ENCODE measurements at places on chromosomes 5 and 9. TPM values are rescaled to one million over a fixed set of nuclear protein-coding genes. Genes with fewer than 3 reads are reported as not detected.

DNA sequence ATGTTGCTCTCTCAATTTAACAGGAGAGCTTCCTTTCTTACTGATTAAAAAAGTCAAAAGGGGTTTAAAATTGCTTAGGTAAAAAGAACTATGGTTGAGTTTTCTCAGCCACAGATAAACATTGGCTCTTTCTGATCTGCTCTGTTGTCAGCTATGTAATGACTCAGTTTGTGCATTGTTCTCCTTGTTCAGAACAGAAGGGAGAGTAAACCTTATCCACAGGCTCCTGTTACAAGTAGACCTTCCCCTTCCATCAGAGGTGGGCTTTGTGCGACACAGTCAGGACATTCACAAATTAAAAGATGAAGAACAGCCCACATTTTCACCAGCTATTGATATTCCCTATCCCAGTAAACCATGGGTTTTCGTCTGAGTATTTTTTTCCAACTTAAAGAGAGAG is 236.3 kb upstream of the SEMA6A start:
- no peak for DNase-seq

The SMC2 gene
- total RNA-seq = 28.5 TPM

DNA sequence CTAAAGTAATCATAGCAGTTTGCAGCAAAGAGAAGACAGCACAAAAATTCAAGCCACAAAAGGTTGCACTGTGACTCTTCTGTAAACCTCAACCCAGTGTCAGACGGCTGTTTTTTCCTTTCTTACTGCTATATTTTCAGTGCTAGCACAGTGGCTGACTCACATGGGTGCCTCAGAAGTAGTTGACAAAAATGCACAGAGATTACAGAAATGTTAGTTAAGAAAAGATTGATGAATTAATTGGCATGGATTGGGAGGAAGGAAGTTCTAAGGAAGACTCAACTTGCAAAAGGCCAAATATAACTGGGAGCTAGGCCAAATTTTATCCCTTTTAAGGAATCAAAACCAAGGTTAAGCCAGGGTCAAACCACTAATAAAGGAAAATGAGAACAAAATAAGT is 43.7 kb upstream of the ITGA1 start:
- DNase-seq = no peak

DNA sequence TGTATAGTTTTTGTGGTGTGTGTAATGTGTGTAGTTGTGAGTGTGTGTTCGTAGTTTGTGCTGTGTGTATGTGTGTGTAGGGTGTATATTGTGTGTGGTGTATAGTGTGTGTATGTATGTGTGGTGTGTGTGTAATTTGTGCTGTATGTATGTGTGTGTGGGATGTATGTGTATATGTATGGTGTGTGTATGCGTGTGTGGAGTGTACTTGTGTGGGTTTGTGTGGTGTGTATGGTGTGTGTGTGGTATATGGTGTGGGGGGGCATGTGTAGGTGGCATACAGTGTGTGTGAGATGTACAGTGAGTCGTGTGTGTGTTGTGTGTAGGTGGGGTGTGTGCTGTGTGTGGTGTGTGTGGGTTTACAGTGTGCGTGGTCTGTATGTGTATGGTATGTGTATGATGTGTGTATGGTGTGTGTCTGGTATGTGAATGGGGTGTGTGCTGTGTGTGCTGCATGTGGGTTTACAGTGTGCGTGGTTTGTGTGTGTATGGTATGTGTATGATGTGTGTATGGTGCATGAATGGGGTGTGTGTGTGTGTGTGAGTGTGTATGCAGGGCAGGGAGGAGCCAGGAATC is 125.2 kb downstream of the GADD45G start:
- no peak for DNase-seq

DNA sequence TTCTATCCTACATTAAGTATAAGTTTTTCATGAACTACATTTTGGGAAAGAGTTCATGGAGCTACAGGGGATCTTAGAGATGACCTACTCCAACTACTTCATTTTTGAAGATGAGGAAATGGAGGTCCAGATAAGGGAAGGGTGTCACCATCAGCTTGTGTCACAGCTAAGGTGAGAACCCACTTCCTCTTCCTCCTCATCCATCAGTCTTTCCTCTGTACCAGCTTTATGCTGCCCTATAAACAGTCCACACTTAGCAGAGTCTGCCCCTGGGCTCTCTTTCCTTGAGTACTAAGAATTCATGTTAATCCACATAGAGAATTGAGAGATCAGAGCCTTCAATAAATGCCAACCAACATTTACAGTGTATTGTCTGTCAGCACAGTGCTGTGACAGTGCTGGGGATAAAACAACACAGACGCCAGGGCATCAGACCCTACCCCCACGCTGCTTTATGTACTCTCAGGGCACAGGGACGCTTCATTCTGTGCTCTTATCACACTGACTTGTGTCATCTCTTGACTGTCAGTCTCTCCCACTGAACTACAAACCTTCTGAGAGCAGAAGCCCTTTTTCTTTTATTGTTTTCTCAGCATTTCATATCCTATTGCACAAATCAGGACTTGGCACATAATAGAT is 22.1 kb downstream of the ADRB2 start:
- DNase-seq = no peak

DNA sequence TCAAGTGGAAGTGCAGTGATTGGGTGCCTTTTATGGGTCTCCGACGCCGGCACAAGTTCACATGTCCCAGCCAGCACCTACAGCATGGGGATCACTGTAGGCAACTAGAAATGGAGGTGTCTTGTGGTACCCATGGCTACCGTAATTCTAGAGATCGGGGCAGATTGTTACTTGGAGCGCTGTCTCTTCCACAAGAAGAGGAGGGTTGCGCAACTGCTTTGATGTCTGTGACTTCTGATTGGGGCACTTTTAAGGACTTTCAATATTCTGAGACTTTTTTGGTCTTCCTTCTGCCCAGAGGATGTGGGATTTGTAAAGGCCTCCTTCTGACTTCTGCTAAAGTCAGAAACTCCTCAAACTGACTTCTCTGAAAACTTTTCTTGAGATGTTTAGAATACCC is 41.9 kb downstream of the GLRX start:
- no peak for DNase-seq

DNA sequence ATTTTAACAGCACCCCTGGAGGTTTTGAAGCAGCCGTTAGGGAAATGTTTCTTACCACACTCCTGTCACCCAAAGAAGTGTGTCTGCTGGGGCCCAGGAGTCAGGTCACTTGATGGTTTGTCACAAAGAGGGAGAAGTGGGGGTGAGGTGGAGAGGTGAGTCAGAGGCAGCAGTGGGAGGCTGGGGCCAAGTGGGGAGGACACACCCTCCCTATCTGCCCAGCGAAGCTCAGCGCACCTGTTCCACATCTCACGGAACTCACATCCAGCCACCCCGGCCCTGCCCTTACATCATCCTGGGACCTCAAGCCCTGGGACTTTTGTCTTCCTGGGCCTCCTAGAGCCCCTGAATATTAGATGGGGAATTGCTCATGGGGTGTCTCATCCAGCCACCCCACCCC is 171.1 kb upstream of the SMIM23 start:
- DNase-seq = no peak

DNA sequence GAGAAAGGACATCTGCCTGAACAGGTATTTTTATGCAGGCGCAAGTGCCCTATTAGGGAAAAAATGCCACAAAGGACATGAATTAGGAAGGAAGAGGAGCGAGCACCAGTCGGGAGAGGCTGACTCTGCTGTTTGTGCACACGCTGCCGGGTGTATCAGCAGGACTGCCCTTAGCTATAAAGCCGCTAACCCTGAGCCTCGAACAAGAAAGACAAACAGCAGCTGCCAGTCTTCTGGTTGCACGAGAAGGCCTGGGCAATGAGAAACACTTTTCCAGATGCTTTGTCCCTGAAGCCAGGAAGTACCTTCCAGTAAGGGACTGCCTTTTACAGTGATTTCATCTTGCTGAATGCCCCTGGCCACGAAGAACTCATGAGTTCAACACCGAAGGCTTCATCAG is 12.6 kb downstream of the QSOX2 start:
- DNase-seq = no peak

The ENTPD2 gene
- 8.3 TPM for total RNA-seq

The CDX1 gene
- 0.09 TPM for total RNA-seq

GRCh38 chr5:16493261-16493660 is 27.7 kb upstream of the ZNF622 start:
- no peak for DNase-seq

- peak; percentile 12 for DNase-seq
Observed at GRCh38 chr5:35852084-35852734, 4.5 kb upstream of the IL7R start.
